Left renal cortex interstitium (tissue), 4 donors: ENCODE measurements at places on chromosomes 5 and 9. TPM values are rescaled to one million over a fixed set of nuclear protein-coding genes. Genes with fewer than 3 reads are reported as not detected.

- DNase-seq: no peak
Observed at GRCh38 chr9:10260501-10260900, 352.3 kb downstream of the PTPRD start.

- DNase-seq: no peak
Observed at GRCh38 chr9:134663084-134663483, 21.5 kb downstream of the COL5A1 start.

DNA sequence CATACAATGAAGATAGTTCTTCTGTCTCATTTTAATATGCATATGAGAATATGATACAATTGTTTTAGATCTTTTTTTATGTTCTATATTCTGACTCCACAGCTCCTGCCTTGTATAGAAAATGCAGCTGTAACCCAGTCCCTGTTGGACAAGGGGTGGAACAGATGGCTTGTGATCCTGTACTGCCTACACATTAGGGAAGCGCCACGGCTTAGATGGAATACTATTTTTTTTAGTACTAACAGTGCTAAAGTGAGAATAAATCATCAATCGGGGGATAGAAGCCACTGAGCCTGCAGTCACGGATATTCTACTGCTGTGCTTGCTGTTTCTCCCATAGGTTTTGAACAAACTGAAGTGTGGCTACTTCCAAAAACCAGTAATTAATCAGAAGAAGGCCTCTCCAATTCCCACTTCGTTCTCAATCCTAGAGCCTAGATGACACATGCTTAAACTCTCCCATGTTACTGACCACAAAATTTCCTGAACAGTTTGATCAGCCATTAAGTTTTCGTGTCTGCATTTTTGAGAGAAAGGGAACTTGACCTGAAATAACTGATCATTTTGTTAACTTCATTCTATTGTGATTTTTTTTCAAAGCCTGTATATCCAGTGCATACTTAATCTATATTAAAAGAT lies 150.3 kb downstream of the CDH18 start:
- no peak for DNase-seq

GRCh38 chr5:10892147-10892910 lies 131.3 kb upstream of the DAP start:
- no peak for DNase-seq

- DNase-seq: no peak
Observed at GRCh38 chr9:92008041-92008440, 58.0 kb upstream of the ROR2 start.

DNA sequence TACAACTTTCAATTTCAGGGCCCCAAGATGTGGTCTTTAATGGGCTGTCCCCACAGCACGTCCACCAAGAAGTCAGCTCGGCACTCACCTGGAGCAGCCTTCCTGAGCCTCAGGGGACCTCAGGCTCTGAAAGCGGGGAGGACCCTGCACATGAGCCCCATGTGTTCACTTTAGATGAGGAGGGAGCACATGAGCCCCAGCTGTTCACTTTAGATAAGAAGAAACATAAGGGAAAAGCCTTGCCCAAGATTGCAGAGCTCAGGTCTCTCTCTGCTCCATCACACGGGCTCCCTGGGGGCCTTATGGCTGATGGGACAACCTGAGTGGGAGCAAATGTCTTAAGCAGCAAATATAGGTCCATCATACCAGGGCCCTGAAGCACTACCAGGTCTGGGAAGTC lies 56.4 kb downstream of the NIPSNAP3B start:
- DNase-seq: no peak

- DNase-seq: peak; percentile 21
Observed at GRCh38 chr5:73464016-73464745, 15.6 kb upstream of the FOXD1 start.

GRCh38 chr5:139904816-139905661 lies 109.4 kb downstream of the PSD2 start:
- no peak for DNase-seq

GRCh38 chr5:164672205-164672604 lies 1166.8 kb downstream of the MAT2B start:
- no peak for DNase-seq

- no peak for DNase-seq
Observed at GRCh38 chr9:75909776-75910175, 19.3 kb downstream of the PCSK5 start.

DNA sequence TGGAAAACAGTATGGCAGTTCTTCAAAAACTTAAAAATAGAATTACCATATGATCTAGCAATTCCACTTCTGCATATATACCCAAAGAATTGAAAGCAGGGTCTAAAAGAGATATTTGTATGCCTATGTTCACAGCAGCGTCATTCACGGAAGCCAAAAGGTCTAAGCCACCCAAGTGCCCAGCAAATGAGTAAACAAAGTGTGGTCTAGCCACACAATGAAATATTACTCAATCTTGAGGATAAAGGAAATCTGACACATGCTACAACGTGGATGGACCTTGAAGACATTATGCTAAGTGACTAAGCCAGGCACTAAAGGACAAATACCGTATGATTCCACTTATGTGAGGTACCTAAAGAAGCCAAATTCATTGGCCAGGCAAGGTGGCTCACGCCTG lies 11.1 kb upstream of the MED27 start:
- DNase-seq: no peak

DNA sequence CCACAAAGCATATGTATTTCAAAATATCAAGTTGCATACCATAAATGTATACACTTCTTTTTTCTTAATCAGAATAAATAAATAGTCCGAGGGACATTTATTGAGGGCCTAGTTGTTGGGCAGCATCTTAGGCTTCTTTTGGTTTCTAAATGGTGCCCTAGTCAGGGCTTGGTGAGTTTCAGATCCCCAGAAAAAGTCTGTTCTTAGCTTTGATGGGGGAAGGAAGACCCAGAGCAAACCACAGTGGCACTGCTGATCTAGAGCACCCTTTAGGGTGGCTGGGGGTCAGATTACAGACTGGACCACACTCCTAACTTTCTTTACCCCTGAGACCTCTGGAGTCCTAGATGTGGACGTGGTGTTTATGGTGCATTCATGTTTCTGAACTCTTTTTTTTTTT lies 97.8 kb downstream of the C9orf152 start:
- no peak for DNase-seq

DNA sequence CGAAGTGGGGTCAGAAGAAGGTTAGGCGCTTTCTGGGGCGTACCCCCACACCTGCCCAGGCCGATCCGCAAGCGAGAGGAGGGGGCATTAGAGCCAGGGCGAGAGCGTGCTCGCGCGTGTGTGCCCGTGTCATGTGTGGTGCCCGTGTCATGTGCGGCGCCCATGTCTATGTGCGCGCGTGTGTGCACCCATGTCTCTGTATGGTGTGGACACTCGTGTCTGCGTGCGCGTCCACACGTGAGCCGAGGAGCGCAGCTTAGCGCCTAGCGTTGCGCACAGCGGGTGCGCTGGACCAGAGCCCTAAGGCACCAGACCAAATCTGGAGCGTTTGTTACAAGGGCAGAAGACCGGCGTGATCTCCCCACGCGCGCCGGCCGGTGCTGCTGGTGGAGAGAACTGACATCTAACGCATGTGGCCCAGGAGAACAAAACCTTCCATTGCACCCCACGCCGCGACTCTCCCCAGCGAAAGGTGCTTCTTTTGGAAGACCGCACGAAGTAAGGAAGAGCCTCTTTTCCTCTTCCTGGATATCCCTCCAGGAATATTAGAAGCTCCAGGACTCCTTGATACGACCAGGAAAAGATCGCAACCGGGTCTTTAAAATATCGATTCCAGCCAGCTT lies 644 bp downstream of the NIM1K start:
- no peak for DNase-seq

DNA sequence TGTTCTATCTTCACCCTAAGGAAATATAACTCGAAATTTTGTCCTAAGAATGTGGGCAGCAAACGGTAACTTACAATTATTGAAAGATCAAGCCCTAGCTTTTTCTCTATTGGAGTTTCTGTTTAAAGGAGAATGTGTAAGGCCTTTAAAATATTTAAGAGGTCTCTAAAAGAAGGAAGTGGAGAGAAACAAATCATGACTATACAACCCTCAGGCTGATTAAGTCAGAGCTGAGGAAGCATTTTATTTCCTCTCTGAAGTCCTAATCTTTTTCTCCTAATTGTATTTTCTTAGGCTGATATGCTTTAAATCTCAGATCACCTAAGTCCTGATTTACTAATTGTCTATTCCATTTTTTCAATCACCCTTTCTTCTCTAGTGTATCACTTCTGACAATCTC lies 1708.8 kb upstream of the C9orf72 start:
- no peak for DNase-seq

GRCh38 chr9:107447834-107448233 lies 41.7 kb downstream of the KLF4 start:
- no peak for DNase-seq

- no peak for DNase-seq
Observed at GRCh38 chr9:133707065-133707762, 30.9 kb downstream of the SARDH start.

GRCh38 chr9:136537896-136538598 lies 7.8 kb downstream of the NOTCH1 start:
- no peak for DNase-seq

GRCh38 chr5:51832934-51833470 lies 449.8 kb downstream of the ISL1 start:
- DNase-seq: no peak

- DNase-seq: no peak
Observed at GRCh38 chr5:39799242-39799641, 374.5 kb upstream of the DAB2 start.

DNA sequence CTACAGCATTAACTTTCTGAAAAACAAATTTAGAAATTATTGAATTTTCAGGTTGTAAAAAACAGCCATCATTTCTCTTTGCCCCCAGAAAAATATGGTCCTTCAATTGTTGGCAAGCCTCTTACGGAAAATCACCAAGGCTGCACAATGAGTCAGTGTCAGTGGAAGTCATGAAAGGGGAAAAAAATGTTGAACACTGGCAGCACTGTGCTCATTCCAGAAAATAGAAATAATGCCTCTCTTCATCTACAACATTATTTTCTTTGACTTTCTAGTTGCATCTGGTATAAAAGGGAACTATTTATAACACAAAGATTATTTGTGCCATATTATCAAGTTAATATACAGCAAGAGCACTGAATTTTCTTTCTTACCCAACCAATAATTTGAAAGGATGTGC lies 26.7 kb upstream of the STK32A start:
- no peak for DNase-seq

DNA sequence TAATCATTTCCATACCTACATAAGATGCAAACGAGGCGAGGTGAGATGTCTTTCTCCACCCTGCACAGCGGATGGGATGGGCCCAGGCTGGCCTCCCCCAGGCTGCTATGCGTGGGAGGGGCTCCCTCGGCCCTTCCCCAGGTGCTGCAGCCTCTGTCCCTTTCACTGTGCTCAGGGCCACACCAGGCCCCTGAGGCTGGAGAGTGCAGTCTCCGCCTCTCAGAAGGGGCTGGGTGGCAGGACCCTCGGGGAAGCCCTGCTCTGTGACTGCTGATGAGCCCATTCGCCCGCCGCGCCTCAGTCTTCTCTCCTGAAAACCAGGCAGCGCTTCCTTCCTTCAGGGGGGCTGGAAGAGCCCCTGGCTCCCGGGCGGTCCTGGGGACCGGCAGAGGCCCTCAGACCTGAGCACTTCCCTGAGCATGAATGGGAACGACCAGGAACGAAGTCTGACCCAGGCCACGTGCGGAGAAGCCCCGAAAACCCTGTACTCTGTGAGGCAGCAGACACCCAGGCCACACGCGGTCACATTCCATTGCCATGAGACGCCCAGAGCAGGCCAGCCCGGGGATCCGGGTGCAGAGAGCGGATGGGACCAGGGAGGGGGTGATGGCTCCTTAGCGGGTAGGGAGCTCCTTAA lies 21.9 kb upstream of the NOTCH1 start:
- DNase-seq: no peak

- DNase-seq: no peak
Observed at GRCh38 chr9:134889386-134890154, 9.0 kb downstream of the FCN2 start.

GRCh38 chr9:118455788-118456187 lies 751.6 kb downstream of the TLR4 start:
- DNase-seq: no peak

WWC1 gene
- 69.7 TPM for polyA plus RNA-seq

IL4 gene
- not detected for polyA plus RNA-seq

KCNN2 gene
- polyA plus RNA-seq: 4.1 TPM

CDX1 gene
- 0.48 TPM for polyA plus RNA-seq

DNAI1 gene
- polyA plus RNA-seq: 5.4 TPM

CSF2 gene
- polyA plus RNA-seq: not detected

OMD gene
- 1.3 TPM for polyA plus RNA-seq

CCL21 gene
- 21.2 TPM for polyA plus RNA-seq

SPATA31D4 gene
- not detected for polyA plus RNA-seq

PCDHB6 gene
- polyA plus RNA-seq: 3.3 TPM

CHD1 gene
- polyA plus RNA-seq: 57.7 TPM

ZNF367 gene
- 9.0 TPM for polyA plus RNA-seq

ZDHHC11 gene
- 4.9 TPM for polyA plus RNA-seq

FAM221B gene
- polyA plus RNA-seq: 0.22 TPM

KIF24 gene
- polyA plus RNA-seq: 6.8 TPM

NUTM2F gene
- polyA plus RNA-seq: not detected
